T-cell (primary cell): ENCODE measurements at places on chromosomes 6 and 20.

DNA sequence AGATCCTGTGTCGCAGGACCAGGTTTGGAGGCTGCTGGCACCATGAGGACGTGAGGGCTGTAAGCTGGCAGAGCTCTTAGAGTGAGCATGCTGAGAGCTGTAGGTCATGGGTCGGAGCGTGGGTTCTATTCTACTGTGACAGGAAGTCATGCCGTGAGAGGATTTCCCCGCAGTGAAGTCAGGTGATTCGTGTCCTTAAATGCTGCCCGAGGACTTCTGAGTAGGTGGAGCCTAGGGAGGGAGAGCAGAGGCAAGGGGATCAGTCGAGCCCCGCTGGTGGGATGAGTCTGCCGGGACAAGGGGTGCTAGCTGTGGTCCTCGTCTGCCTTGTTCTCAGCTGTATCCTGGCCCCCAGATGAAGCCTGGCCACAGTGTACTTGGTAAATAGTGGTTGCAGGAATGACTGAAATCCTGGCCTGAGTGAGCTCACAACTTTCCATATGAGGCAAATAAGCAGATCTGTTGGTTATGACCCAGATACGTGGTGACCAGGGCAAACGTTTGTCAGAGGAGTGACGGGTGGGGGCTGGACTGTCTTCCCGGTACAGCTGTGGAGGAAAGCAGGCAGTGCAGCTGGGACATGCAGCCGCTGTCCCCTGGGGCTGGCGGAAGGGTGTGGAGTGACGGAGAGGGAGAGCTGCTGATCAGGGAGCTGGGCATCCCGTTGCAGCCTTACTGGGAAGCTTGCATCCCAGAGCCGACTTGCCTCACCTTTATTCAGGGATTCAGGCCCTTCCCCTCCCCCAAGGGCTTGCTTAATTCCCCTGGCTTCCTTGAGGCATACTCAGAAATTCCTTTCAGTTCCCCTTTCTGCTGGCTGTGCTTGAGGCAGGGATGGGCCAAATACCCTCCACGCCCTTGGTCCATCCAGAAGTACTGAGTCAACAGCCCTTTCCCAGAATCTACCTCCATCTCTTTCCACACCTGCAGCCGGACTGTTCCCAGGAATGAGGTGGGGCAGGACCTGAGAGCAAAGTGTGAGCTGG, 250.9 kb upstream of the RREB1 start:
- no peak overlapping the region for H3K4me3 ChIP-seq
- peaks cover 5% of the 10 kb centered on the region for H3K4me1 ChIP-seq
- peak; percentile 3 for DNase-seq
- no peaks in the 10 kb centered on the region for H3K36me3 ChIP-seq
- H3K27ac ChIP-seq = no peak overlapping the region

GRCh38 chr20:32456869-32457478, 98.8 kb downstream of the ASXL1 start:
- H3K4me3 ChIP-seq = no peak overlapping the region
- no peaks in the 10 kb centered on the region for H3K27me3 ChIP-seq
- peaks cover 5% of the 10 kb centered on the region for H3K4me1 ChIP-seq
- peaks cover 58% of the 10 kb centered on the region for H3K36me3 ChIP-seq

DNA sequence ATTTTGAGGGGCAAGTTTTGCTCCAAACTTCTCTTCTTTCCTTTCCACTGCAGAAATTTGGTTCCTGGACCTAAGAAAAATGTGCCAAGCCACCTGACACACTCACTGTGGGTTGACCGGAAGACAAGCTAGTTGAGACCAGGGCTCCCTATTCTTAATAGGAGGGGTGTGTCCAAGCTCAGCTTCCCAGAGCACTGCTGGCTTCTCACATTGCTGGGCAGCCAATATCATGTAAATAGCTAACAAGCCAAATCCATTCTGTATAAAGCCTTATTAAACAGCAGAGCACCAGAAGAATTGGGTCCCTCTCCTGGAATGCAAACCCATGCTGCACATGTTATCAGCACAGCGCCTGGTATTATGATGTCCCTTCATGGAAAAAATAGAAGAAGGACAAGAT, 17.0 kb upstream of the SAMD3 start:
- DNase-seq = no peak
- no peaks in the 10 kb centered on the region for H3K4me1 ChIP-seq
- no peak overlapping the region for H3K27ac ChIP-seq
- H3K27me3 ChIP-seq = no peaks in the 10 kb centered on the region

GRCh38 chr6:118200160-118200559, 293.1 kb downstream of the SLC35F1 start:
- no peaks in the 10 kb centered on the region for H3K27me3 ChIP-seq
- no peak overlapping the region for H3K4me3 ChIP-seq
- no peak for DNase-seq
- H3K27ac ChIP-seq = no peak overlapping the region

GRCh38 chr6:137881522-137881886, 14.4 kb downstream of the TNFAIP3 start:
- H3K4me1 ChIP-seq = peaks cover 49% of the 10 kb centered on the region
- no peak overlapping the region for H3K4me3 ChIP-seq
- H3K36me3 ChIP-seq = peaks cover 24% of the 10 kb centered on the region
- H3K27ac ChIP-seq = peak overlapping the region; percentile 48

DNA sequence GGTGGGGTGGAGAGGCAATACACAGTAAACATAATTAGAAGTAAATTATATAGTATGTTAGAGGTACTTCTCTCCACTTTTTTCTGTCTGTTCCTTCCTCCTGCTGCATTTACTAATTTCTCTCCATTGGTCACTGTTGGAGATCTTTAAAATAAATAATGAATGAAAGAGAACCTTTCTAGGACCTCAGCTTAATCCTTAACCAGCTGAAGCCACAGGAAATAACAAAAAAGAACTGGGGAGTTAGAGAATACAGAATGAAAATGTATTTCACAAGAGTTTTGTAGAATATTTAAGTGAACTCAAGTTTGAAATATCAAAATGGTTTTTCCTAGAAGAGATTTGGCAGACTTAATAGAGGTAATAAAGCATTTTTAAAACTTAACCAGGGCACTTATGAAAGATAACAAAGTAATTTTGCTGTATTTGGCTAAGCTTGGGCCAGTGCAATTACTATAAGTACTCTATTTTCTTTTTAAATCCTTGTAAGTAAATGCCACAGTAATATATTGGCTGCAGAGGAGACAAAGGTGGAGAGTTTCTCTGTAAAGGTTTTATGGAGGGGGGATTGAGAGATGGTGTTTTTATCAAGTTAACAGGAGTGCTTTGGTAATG, 405.0 kb downstream of the CDKAL1 start:
- DNase-seq = no peak
- no peak overlapping the region for H3K27ac ChIP-seq
- no peaks in the 10 kb centered on the region for H3K4me1 ChIP-seq
- no peak overlapping the region for H3K4me3 ChIP-seq
- no peaks in the 10 kb centered on the region for H3K36me3 ChIP-seq

DNA sequence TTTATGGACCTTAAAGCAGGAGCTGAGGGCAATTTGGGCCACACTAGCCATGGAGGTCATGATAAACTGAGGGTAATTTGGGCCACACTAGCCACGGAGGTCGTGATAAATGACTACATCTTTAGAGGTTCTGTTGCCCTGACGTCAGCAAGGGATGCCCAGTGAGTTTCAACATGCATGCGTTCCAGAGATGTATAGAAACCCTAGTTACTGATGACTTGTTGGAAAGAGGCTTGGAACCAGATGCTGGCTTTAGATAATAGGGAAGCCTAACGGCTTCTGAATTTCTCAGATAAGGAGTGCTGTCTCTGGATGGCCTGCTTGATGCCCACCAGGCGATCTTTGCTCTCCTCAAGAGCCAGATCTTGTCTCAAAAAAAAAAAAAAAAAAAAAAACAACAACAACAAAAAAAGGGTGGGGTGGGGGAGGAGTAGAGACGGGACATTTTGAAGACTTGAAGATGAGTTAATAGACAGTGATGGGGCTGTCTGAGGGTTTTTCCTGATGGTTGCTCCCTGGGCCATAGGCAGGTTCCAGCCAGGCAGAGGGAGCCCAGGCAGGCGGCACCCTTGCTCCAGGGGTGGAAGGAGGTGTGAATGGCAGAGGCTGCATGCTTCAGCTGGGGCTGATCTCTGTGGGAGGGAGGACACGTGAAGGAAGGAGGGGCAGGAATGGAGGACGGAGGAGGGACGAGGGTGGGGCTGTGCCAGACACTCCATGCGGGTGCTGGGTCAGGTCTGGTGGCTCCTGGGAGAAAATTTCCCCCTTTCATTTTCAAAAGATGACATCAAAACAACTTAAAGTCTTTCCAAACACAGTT, 27.0 kb upstream of the FRMD1 start:
- DNase-seq = no peak
- H3K4me3 ChIP-seq = no peak overlapping the region
- H3K4me1 ChIP-seq = no peaks in the 10 kb centered on the region
- no peaks in the 10 kb centered on the region for H3K36me3 ChIP-seq
- H3K27ac ChIP-seq = no peak overlapping the region

- H3K27ac ChIP-seq = no peak overlapping the region
- no peak for DNase-seq
- no peaks in the 10 kb centered on the region for H3K27me3 ChIP-seq
- no peaks in the 10 kb centered on the region for H3K36me3 ChIP-seq
- H3K4me1 ChIP-seq = no peaks in the 10 kb centered on the region
Measured at GRCh38 chr6:106254636-106255035, 70.9 kb downstream of the ATG5 start.
